Activated naive CD4-positive, alpha-beta T cell treated with anti-CD3 and anti-CD28 coated beads, Interleukin-2, amount 50 U/mL, for 72 hours (primary cell): ENCODE measurements at places on chromosomes 16 and 17.

- DNase-seq = no peak
These were observed 398.8 kb upstream of the SALL1 start for GRCh38 chr16:51549836-51550235.

DNA sequence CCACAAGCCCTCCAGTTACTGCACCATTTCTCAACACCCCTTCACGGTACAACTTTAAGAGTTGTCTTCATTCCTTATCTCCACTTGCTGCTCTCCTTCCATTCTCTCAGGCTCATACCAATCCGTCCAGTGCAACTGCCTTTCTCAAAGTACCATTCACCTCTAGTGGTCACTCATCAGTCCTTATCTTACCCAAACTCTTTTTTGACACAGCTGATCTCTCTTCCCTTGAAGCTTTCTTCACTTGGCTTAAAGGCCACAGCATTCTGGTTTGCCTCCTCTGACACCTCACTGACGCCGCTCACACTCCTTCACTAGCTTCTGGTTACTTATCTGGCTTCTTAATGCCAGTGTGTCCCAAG lies 24.9 kb downstream of the UBE2G1 start:
- no peak for DNase-seq

- DNase-seq = no peak
These were observed 23.3 kb downstream of the GGA3 start for GRCh38 chr17:75238020-75238580.

DNA sequence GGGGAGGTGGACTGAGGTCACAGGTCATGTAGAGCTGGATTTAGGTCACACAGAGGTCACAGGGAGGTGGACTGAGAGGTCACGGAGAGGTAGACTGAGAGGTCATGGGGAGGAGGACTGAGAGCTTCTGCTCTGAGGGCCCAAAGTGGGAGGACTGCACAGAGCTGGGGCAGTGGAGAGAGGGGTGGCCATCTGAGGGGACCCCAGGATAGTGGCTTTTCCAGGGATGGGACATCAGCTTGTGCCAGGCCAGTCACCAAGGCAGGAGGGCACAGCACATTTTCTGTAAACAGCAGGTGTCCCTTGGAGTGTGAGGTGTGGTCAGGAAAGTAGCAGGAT lies 26.1 kb upstream of the JPT2 start:
- no peak for DNase-seq

- no peak for DNase-seq
These were observed 1.6 kb downstream of the ACTG1 start for GRCh38 chr17:81510785-81511553.

DNA sequence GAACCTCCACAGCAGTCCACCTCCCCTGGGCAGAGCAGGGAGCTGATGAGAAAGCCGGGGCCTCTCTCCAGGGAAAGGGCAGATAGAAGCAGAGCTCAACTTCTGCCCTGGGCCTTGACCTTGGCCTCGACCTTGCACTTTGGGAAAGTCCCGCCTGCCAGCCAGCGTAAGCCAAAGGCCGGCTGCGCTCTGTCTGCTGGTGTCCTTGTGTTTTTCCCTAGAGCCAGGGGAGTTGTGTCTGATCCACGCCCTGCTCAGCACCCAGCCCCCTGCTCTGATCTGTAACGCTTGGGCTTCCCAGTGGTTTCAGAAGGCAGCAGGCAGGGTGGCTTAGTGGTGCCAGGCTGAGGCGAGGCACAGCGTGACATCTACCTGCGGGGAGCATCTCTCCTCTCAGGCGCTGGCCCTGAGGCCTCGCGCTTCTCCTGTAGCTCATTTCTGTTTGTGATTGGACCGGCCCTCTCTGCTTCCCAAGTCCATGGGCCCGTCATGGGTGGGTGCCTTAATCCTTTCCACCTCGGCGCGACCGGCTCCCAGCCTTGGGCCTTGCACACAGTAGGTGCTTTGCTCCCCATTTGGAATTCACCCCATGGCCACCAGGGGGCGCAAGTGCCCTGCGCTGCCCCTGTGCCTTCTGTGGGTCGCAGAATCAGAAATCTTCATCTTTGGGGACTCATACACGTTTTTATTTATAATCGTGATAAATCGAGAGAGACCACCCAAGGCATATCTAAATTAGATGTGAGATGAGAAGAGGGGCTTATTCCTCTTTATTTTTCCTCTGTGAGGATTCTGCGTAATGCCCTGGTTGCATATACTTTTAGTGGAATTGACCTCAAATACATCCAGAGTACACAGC lies 24.2 kb downstream of the SGSH start:
- no peak for DNase-seq

DNA sequence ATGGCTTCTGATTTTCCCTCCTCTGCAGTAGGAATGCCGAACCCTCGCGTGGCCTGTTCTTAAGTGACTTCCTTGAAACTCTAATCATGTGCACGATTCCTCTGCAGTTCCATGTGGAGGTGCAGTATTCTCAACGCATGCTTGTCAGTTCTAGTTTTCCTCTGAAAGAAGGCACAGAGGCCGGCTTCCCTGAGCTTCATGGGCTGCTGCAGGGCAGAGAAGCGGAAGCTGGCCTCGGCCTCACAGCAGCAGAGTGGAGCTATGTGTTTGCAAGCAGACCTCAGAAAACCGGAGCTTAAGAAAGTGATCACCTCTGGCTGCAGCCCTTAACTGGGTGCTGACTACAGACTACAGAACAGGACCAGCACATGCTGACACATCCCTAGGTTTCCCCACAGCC lies 500.7 kb downstream of the GRIN2A start:
- DNase-seq = no peak

DNA sequence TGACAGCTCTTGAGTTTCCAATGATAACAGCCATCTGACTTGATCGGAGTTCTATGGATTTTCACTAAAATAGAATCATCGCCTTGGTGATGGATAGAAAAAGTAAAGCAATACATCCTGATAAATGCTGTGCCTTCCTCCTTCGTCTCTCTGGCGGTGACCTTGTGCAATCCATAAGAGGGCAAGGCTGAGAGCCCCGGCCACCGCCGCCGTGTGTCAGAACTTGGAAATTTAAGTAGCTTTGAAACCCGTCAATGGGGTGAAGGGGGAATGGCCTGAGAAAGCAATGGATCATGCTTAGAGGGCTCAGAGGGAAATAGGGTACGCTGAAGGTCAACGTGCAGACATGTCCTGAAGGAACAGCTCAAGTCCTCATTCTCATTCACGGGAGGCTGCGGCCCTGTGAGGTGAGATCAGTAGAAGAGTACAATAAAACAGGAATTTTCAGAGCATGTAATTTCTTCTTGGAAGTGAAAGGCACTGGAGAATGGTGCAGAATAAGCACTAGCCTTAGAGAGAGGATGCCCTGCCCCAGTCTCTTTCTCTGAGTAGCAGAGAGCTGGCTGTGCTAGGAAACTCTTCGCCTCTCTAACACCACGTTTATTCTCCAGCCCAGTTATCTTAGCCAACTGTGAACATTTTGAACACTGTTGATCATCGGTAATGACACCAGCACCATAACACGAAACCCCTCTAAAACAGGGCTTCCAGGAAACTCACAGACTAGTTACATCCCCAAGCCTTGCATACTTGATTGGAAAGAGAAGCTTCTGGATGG lies 573.5 kb downstream of the WWOX start:
- no peak for DNase-seq

DNA sequence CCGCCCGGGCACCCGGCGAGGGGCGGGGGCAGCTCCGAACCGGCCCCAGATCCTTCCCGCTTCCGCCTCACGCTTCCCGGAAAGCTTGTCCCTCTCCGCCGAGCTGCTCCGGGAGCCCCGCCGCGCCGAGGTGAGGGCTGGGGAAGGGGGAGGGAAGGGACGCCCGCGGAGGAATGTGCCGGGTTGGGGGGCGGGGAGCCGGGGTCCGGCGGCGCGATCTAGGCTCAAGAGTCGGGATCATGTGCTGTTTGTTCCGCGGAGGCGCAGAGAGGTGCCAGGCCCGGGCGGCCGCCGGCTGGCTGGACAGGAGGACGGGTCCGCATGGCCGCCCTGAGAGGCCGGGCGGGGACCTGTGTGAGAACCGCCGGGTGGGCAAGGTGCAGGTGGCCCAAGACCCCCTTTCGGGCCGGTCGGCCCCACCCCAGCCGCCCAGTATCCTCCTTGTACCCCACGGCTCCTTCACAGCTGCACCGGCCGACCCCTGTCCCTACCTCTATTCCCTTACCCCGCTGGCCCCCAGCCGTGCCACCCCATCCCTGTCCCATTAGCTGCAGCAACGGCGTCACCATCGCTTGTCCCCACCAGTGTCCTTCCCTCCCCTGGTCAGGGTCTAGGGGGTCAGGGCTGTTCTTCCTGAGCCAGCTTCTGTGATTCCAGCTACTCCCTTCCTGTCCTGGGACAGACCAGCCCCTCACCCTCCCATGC lies 429 bp downstream of the KIF1C start:
- DNase-seq = no peak

GRCh38 chr16:75945916-75946457 lies 219.7 kb upstream of the CPHXL start:
- no peak for DNase-seq

DNA sequence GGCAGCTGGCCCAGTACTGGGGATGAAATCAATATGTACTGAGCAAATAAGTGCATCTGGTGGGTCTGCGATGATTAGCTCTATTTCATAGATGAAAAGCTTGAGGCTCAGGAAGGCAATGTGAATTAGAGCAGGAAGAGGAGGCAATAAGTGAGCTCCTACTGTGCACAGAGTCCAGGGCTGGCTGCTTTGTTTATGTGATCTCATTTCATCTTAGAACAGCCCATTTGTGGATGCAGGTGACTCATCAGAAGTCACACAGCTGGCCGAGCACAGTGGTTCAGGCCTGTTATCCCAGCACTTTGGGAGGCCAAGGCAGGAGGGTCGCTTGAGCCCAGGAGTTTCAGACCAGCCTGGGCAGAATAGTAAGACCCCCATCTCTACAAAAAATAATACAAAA lies 7.1 kb downstream of the TMEM114 start:
- DNase-seq = no peak

DNA sequence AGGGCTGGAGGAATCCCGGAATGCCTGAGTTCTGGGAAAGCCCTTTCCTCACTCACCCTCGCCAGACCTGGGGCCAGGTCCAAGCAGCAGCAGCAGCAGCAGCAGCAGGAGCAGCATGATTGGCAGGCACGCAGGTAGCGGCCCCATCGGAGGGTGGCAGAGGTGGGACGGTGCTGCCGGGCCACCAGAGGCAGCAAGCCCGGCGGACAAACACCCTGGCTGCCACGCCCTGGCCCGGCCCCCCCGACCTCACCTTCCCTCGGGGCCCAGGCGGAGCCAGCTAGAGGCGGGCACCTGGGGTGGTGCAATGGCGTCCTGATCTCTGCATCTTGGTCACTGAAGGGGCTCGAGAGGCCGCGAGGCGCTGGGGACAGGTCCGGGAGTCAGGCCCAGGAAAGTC lies 122.4 kb downstream of the LAT start:
- no peak for DNase-seq

GRCh38 chr16:86982347-86982596 lies 334.9 kb downstream of the C16orf95 start:
- no peak for DNase-seq

GRCh38 chr17:45846646-45847045 lies 2.0 kb downstream of the SPPL2C start:
- DNase-seq = no peak

DNA sequence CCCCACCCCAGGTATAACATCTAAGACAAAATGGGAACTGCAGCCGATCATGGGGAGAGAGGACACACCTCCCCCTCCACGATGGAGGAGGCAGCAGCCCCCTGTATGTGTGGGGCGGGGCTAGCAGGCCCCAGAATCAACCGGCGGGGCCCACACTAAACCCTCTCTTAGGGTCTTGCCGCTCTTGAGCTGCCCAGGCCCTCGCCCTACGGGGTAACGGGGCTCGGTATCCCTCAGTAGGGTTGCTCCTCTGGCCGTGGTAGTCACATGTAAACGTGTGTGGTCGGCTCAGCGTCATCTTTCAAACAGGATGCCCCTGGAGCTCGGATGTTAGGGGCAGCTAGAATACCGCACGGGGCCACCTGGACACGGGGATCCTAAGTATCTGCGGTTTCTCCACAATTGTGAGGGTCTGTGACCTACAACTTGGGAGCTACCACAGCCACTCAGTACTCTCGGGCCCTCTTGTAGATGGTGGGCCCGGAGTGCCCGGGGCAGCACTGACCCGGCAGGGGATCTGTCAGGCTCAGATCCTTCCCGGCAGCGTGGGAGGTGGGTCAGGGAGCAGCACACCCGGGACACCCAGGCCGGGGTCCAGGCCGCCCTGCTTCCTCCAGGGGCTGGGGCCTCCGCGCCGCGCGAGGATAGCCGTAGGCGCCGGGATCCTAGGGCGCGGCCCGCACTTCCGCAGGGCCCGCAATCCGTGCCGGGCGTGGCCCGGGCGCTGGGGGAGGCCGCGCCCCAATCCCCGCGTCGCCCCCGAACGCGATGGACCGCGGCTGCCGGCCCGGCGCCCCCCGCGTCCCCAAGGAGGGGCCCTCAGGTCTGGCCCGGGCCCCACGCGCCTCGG lies 781 bp downstream of the ARHGDIA start:
- peak; percentile 53 for DNase-seq

DNA sequence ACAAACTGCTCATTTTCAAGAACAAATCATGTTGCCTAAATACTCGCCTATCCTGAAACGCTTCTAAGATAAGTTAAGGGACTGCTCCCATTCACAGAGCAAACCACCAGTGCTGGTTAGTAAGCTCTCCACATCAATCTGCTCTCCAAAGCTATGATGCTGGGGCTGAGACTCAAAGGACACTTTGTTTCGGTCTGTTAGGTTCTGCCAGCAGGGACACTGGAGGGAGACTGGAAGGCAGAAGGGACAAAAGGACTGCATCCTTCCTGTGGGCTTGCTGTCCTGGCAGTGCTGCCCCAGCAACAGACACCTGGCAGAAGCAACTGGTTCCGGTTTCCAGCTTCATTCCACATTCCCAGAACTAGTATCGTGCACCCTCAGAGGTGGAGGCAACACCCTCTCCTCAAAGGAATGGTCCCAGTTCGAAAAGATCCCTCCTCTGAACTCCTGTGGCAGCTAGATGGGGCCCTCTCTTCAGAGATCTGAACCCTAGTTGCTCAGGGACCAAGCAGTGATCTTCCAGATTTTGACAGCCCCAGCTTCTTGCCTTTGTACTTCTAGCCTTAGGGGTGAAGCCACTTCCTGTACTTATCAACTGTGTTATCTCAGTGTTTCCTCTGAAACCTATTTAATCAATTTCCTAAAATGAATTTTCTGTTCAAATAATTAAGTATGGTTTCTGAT lies 73.4 kb upstream of the GSG1L start:
- DNase-seq = no peak

DNA sequence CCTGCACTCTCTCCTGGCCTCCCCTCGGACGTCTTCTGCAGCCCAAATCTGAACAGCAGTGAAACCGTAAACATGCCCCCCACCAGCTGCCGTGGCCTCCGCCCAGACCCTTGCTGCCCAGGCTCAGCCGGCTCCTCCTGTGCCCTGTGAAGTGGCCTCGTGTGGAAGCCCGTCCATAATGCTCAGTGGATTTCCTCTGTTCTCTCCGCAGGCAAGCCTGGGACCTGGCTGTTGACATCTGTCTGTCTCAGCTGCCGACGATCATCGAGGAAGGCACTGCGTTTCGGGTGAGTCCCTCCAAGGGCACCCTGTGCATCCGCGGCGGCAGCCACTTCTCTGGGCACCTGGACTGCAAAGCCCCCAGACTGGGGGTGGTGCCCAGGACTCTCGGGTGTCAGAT lies 153.9 kb upstream of the CHMP6 start:
- no peak for DNase-seq

GRCh38 chr16:53837426-53837825 lies 133.5 kb downstream of the FTO start:
- DNase-seq = no peak
